ENCODE measurements at places on chromosomes 2 and 18.
A peak's percentile ranks its signal among the peaks of the same experiment; 100 is the strongest.

GRCh38 chr2:237456200-237456843, 30.7 kb upstream of the MLPH start:
- DNase-seq, result no peak

DNA sequence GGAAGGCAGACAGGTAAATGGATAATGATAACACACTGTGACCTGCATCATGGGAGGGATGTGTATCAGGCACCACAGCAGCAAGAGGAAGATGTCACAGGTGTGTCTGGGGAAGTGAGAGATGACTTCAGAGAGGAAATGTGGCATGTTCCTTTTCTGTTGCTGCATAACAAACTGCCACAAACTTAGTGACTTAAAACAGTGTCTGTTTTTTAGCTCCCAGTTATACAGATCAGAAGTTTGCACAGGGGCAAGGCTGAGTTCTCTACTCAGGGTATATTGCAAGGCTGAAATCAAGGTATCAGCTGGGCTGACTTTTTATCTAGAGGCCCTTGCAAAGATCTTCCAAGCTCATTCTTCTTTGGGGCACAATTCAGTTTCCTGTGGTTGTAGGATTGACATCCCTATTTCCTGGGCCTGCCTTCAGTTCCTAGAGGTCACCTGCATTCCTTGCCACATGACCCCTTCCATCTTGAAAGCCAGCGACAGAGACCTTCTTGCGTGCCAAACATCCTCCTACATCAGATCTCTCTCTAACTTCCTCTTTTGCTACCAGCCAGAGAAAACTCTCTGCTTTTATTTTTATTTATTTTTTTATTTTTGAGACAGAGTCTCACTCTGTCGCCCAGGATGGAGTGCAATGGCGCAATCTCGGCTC, 2.1 kb upstream of the MAP3K2 start:
- no peak for DNase-seq

- DNase-seq, result no peak
These were observed 15.5 kb upstream of the STON1 start for GRCh38 chr2:48514348-48515003.

DNA sequence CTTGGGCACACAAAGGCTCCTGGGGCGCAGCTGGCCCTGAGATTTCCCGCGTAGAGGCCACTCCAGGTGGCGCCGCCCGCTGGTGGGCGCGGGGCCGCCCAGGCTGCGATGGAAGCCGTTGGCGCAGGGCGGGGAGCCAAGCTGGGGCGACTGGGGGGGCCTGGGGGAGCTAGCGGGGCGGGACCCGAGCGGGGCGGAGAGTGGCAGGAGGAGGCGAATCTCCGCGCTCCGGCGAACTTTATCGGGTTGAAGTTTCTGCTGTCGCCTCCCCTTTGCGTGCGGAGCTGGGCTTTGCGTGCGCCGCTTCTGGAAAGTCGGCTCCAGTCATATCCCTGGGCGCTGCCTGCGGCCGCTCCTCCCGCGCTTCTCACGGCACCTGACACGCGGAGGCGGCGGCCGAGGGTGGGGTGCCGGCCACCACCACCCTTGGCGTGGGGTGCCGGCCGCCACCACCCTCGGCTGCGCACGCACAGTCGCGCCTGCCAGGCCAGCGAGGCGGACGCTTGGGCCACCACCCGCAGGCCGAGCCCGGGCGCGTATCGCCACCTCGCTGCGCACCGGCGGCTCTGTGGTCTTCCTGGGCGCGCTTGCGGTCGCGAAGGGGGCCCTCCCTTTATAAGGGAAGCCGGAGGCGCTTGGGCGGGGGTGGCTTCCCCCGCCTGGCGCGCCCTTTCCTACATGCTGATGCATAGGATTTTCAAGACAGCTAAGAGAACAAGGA, 919 bp upstream of the CYP1B1 start:
- no peak for DNase-seq

- DNase-seq, result no peak
These were observed 7.6 kb upstream of the ASXL2 start for GRCh38 chr2:25885933-25886332.

- DNase-seq, result no peak
These were observed 10.7 kb upstream of the CASP10 start for GRCh38 chr2:201172279-201172678.

- no peak for DNase-seq
These were observed 21.4 kb downstream of the AP1S3 start for GRCh38 chr2:223815884-223816570.

- no peak for DNase-seq
These were observed 10.1 kb upstream of the SESTD1 start for GRCh38 chr2:179274749-179275148.

DNA sequence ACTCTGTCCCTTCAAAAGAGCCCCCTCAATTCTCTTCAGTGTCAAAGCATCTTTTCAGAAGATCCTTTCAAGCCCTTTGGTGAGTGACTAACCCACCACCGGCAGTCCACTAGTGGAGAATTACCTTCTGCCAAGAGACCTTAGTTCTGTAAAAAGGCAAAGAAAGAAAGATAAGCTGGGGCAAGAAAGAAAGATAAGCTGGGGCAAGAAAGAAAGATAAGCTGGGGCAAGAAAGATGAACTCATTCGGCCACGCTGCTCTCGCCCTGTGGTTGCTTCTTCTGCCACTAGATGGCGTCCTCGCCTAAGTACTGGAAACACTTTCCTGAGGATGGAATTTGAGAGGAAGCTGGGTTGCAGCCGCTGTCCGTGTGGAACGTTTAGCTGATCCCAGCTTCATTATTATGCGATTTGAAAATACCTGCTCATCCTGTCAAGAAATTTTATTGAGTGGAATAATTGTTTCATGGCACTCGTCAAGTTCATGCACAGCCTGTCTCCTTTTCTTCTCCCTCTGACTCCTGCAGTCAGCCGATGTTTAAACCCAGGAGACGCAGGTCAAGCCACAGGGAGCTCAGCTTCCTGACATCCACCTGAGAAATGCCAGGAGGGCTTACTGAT, 17.3 kb upstream of the ANXA4 start:
- DNase-seq, result peak; percentile 81

DNA sequence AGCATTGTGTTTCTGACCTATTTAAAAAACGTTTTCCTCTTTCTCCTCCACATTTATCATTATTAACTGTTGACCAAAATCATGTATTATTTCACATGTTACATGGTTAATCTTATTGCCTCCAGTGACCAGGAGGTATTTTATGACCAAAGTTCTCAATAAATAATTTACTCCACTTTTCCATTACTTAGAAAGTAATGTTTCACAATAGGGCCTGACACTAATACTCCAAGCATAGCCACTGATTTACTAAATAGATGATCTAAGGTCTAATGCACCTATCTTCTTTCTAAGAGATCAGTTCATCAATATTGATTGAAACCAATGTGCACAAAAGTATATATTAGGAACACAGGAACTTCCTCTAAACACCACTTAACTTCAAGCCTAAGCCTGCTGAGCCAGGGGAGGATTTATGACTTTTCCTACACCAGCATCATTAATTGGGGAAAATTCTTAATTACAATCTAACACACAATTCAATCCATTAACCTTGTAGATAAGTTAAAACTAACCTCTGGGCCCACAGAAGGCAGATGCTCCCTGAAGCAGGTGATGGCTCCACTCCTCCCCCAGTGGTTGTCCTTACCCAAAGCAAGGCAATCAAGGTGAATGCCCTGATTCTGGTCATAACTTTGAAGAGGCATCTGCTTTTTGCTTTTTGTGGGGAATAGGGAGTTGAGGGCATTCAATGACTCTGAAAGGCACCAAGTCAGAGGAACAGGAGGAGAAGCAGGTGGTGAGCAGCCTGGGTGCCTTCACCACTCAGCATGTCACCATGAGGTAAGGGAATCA, 33.9 kb downstream of the RBMS1 start:
- no peak for DNase-seq

- no peak for DNase-seq
These were observed 250.5 kb downstream of the SLC8A1 start for GRCh38 chr2:40201425-40201824.

GRCh38 chr2:109663721-109664120, 49.6 kb downstream of the SOWAHC start:
- DNase-seq, result peak; percentile 65

DNA sequence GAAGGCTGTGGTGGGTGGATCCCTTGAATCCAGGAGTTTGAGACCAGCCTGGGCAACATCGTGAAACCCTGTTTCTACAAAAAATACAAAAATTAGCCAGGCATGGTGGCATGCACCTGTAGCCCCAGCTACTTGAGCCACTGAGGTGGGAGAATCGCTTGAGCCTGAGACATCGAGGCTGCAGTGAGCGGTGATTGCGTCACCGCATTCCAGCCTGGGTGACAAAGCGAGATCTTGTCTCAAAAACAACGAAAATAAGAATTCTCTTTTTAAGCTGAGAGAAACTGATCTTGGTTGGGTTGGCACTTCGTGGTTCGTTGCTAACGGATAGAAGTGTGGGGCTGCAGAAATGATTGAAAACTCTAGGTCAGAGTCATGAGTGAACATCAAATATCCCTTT, 109.3 kb upstream of the CNGA3 start:
- no peak for DNase-seq

GRCh38 chr2:200765139-200765951, 46.4 kb upstream of the BZW1 start:
- no peak for DNase-seq

DNA sequence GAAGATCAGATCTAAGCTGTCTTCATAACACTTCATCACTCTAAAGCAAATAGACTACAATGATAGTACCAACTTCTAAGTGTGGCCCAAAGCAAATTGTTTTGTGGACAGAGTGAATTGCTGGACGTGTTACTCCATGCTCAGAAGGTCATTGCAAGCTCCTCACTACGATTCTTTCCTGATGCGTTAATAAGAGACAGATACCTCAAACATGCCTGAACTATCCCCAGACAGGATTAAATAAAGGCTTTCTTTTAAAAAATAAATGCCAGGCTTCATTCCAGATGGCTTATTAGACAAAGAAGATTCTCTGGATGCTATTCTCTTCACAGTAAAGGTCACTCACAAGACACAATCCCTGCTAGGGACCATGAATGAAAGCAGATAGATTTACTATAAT, 621.2 kb downstream of the DCDC2C start:
- DNase-seq, result no peak

DNA sequence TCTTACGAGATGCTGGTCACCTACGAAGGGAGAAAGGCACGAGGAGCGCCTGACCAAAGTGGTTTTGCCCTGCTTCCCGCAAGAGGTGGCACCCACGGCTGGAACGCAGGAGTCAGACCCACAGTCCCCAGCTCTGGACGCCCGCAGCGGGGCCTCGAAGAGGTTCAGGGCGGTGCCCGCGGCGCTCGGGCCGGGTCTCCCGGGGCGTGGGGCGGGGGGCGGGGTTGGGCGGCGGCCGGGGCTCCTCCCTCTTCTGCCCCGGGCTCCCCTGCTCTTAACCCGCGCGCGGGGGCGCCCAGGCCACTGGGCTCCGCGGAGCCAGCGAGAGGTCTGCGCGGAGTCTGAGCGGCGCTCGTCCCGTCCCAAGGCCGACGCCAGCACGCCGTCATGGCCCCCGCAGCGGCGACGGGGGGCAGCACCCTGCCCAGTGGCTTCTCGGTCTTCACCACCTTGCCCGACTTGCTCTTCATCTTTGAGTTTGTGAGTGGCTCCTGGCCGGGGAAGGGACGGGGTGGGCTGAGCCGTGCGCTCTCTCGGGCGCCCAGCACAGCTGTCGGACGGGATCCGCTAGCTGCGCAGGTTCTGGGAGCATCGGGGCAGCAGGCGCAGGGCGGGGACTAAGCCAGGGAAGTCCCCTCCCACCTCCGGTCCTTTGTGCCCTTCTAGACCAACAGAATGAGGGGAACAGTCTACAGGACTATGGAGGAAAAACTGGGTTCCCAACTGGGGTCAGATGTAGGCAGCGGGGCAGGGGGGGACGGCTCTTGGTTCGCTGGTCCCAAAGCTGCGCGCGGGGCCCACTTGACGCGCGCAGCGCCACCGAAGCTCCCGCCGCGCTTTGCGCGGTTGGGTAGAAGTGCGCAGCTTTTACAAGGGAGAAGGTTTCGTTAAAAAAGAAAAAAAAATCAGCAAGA, at the start of gene MAL:
Gene MAL (plus strand): TSS at position 303 of the 914 bp plus-strand sequence. CDS start 85 bp downstream, at position 388.
- DNase-seq, result peak; percentile 85

DNA sequence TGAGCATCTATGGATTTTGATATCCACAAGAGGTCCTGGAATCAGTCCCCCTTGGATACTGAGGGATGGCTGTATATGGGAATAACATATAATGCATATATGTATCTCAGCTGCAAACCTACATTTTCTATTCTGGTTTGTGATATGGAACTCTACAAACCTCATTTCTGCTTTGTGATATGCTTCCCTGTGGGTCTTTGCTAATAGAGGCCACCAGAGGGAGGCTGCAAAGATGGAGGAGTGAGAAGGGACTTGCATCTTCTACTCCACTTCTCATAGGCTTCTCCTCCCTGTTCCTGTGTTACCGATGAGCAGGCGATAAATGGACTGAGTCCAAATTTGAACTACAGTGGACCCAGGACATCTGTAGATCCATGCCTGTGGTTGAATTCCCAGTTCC, 37.8 kb downstream of the ARID5A start:
- no peak for DNase-seq

- DNase-seq, result no peak
These were observed 87.5 kb upstream of the MSH2 start for GRCh38 chr2:47315475-47315874.

- DNase-seq, result no peak
These were observed 18.1 kb upstream of the SNTG2 start for GRCh38 chr2:932320-933115.

DNA sequence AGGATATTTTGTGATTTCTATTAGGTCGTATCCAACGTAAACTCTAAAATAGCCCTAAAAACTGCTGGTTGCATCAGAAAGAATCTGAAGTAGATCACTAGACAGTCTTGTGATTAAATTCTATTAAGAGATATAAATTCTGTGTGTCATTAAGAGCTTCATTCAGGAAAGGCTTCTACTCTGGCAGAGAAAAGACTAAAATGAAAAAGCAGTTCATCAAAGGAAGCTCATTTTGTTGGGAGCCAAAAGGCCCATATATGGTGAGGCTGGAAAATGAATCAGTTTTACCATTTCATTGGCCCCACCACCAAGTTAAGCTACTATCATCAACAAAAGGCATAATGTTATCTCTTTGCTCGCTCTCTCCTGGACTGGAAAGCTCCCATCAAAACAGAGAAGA, 261.1 kb downstream of the SATB2 start:
- no peak for DNase-seq

DNA sequence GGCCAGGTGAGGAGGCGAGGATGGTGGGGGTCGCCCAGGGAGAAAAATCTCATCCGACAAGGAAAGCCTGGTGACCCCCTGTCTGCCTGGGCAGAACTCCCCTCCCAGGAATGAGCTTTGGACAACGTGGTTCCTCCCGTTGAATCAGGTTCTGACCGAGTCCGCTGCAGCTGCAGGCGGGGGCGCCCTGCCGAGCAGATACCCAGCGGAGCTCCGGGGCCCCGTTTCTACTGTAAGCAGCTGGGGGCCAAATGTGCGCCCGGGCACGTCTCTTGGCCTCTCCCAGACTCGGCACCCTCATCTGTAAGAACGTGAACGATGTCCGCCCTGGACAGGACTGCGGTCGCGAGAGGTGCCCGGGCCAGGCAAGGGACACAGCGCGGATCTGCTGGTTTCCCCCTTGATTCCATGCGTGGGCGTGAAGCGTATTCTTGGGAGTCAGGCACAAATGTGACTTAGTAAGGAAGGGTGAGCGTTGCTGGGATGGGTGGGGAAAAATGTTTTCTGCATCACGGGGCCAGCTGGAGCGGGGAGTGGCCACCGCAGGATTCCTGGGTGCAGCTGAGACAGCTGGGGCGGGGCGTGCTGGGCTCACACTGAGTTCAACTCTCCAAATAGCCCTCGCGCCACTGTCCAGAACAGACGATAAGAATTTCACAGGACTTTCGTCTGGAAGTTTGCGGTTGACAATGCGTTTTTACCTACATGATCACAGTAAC, 20.2 kb upstream of the TUBB6 start:
- no peak for DNase-seq

Data from globus pallidus (tissue), 1 donor.